Germinal center (tissue), 1 donor: ENCODE measurements at places on chromosomes 16 and 17.

DNA sequence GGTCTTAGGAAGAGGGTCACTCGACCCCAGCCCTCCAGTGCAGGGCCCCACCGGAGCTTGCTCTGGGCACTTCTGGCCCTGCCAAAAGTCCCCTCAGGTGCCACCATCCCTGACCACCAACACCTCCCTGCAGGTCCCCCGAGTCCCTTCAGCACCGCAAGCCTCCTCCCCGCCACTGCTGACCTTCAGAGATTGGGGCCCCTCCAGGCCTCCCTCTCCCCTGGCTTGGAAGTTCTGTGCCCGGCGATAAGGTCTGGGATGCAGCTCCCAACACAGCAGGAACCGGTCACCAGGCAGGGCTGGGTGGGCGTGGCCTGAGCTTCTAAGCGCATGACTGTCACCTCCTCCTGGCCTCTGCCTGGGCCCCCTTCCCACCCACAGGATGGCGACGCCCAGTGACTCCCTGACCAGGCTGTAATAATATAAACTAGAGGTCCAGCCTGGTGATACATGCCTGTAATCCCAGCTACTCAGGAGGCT, 11.2 kb downstream of the PIEZO1 start:
- DNase-seq, result no peak

DNA sequence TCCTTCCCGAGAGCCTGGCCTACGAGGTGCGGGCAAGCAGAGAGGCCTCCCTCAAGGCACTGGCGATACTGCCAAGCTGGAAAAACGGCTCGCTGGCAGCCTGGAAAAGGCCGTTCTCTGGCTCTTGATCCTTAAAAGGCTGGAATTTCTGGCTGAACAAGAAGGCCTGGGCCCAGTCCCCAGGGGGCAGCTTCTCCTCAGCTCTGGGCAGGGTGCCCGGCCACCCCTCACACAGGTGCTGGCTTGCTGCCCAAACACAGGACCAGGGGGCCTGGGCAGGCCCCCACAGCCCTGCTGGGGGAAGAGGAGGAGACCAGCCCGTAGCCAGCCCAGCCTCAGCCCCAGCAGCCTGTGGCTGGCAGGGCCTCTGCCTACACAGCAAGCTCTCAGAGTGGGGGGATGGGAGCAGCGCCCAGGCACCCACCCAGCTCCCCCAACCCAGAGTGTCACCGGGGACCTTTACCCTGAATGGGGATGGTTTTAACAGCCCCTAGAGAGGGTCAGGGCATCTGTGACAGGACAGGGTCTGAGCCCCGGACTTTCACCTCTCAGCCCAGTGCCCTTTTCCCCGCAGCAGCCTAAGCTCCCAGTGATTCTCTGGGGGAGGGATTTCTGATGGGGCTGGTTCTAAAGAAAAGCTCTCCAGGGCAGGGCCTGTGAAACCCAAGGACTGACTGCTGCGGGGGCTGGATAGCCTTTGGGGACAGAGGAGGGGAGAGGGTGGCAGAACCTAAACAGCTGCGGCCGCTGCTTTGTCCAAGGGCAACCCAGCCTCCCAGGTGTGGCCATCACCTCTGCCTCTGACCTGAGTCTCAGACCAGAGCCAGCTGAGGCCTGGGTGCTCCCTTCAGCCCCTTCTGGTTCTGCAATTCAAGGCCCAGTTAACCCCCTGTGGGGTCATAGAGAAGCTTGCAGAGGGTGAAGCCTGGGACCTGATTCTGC, 38.6 kb upstream of the TOB1 start:
- DNase-seq, result no peak

- DNase-seq, result no peak
Observed at GRCh38 chr16:2663553-2664546, 18.5 kb upstream of the KCTD5 start.

DNA sequence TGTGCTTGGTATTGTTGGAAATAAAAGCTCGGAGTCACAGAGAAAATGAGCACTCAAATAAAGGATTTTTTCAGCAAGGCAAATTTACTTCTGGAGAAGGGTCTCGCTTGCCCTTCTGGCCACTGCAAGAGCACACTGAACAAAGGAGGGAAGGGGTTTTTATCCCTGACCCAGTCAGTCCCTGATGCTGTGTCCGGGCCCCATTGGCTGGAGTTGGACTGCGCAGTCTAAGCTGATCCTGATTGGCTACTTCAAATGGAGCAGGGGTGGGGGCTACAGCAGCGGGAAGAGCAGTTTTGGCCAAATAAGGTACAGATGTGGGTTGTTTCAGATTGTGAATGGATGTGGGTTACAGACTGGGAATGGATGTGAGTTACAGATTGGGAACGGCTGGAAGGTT, 4.3 kb upstream of the NLRP1 start:
- DNase-seq, result no peak

DNA sequence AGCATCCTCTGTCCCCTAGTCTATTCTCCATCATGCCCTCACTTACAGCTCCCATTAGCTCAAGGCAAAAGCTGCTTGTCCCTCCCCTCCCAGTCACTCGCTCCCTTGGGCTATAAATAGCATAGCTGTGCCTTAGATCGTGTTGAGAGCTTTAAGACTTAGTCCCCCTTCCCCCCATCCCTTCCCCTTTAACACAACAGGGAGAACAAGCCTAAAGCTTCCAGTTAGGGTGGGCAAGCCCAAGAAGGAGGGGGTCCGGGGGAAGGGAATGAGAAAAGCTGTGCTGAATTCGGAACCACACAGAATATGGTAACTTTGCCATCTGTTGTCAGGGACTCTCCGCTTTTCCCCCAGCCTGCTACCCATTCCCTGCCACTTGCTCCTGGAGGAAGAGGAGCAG, 4.9 kb upstream of the HIGD1B start:
- no peak for DNase-seq

DNA sequence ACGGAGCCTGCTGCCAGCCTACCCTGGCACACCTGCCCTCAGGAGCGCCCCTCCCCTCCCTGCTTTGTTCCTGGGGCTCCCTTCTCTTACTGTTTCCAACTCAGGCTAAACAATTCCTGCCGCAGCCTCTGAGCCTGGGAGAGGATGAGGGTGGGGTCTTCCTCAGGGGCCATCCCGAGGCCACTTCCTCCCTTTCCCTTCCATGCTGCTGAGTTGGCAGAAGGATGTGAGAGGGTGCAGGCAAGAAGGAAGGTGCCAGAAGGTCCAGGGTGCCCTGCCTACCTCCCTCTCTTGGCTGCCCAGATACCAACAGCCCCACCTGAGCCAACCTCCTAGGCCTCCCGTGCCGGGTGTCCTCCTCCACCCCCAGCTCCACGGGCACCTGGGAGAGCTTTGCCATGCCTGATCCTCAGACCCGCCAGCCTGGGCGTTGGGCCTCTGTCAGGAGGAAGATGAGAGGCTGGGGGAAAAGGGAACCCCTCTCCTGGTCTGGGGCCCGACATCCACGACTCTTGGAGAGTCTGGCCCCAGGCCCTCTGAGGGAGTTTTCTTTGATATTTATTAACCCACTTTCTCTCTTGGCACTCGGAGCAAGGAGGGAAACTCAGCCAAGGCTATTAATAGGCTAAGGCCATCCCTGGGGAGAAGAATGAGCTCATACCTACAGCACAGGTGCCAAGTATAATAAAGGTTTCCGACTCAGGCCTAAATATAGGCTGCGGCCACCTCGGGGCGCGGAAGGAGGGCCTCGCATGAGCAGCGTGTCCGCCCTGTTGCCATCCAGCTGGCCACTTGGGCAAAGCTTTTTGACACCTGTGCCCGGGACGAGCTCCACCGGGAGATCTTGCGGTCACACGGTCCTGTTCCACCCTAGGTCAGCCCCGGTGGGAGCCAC, 232.0 kb downstream of the ENGASE start:
- DNase-seq, result no peak

- no peak for DNase-seq
Observed at GRCh38 chr16:285146-286055, 2.4 kb downstream of the PDIA2 start.

DNA sequence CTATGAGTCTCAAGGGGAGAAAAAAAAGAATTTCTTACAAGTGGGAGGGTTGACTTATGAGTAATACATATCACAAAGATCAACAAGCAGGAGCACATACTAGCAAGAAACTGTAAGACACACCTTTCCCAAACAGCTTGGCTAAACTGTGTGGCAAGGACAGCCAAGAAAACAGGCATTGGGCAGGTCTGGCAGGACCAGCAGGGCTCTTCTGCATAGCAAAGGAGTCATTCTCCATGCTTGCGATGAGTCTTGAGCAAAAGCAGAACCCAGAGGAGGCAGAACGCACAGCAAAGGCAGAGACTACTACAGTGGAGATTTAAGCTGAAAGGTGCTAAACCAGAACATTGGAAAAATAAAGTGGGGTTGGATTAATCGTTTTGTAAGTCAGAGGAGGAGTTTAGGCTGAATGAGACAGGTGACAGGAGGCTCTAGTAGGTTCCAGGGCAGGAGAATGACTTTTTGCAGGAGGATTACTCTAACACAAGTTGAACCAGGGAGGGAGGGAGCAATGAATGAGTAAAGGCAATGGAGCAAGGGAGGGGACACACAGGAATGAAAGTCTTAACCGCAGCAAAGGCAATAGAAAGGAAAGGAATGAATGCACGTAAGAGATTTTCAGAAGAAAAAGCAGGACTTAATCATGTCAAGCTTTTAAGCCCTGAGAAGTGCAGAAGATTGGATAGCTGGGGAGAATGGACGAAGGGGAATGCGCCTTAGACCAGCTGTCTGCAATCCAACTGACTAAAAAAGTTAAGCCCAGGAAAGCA, 2.7 kb downstream of the N4BP1 start:
- no peak for DNase-seq

GRCh38 chr17:10802496-10803284, 1.2 kb downstream of the TMEM238L start:
- DNase-seq, result no peak

DNA sequence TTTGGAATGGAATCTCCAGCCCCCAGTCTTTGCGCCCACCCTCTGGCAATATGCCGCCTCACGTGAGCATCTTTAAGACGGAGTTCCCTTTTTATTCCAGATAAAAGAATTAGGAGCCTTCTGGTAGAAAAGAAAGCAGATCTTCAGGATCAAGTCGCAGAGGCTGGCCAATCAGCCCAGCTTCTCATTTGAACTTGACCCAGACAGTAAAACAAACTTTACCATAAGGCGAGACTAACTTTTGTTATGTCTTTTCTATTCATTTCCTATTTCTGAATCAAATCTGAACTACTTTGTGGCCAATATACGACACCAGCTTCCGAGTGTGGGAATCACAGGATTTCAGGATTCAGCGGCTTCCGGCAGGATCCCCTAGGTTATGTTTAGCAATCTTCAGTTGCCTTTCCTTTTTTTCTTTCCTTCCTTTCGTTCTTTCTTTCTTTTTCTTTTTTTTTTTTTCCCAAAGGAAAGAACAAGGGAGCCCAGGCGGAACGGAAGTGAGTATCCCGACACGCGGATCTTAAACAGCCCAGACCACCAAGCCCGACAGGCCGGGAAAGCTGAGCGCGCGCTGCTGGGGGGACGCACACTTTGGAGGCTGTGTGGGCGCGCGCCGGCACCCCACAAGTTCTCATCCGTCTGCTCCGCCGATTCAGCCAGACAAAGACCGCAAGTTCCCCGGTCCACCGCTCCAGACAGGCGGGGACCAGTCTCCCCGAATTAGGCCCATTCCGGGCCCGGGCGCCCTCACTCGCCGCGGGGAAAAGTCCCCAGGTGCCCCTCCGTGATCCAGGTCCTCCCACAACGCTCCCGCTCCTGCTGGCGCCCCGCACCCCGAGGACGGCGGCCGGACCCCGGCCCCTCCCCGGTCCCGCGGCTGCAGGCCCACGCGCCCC, 633 bp downstream of the TBC1D16 start:
- DNase-seq, result peak; percentile 54

- peak; percentile 57 for DNase-seq
Observed at GRCh38 chr17:34146440-34147043, 108.5 kb upstream of the CCL2 start.

DNA sequence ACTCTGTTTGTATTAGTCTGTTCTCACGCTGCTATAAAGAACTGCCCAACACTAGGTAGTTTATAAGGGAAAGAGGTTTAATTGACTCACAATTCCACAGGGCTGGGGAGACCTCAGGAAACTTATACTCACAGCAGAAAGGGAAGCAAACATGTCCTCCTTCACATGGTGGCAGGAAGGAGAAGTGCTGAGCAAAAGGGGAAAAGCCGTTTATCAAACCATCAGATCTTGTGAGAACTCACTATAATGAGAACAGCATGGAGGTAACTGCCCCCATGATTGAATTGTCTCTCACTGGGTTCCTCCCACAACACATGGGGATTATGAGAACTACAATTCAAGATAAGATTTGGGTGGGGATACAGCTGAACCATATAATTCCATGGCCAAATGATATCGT, 30.9 kb downstream of the ABCC1 start:
- no peak for DNase-seq

DNA sequence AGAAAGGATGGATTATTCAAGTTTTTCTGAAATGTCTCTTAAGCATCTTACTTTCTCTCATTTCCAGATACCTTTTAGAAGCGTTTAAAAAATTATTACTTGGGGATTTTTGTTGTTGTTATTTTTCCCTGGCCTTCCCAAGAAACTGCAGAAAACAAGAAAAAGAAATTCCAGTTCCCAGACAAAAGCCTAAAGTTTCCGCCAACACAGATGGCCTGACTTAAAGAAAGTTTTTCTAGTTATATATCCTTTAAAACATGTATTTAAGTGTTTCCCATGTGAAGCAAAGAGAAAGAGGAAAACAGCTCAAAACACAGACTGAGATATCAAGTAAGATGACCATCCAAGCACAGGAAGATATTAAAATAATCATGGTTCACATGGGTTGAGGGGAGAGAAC, 401.7 kb upstream of the MAF start:
- DNase-seq, result no peak

DNA sequence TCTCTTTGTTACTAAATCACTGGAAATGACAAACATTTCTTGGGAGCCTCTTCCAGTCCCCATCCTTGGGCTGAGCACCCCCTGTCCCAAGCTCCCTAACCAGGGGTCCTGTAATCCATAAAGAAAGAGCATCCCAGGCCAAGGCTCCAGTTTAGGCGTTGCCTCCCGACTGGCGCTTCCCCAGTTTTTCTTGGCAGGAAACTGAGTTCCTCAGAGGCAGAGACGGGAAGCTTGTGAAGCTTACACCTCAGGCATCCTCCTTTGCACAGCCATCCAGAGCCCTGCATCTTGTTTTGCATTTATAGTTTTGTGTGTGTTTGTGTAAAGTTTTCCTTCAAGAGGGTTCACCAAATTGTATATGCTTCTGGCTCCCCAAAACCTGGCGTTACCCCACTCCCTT, 7.1 kb downstream of the COPZ2 start:
- DNase-seq, result no peak

GRCh38 chr17:77495575-77495974, 354.8 kb downstream of the SEC14L1 start:
- no peak for DNase-seq

DNA sequence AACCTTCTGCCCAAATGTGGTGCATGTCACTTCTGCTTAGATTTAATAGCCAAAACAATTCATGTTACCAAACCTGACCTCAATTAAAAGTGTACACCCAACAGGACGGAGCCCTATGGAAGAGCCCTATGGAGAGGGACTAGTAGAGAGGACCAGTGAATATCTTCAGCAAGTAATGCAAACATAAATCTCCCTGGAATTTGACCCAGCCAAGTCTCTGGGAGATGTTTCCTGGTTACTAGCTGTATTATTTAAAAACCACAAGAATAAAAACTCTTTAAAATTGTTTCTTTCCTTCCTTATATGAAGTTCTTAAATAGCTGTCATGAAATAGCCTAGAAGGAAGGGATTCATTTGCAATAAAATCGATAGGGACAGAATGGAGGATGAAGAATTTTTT, 255.8 kb downstream of the CDH11 start:
- no peak for DNase-seq
